ENCODE measurements at places on chromosomes 1 and 21.

GRCh38 chr1:7352364-7352763 is 418.7 kb upstream of the VAMP3 start:
- no peak overlapping the region for H3K27ac ChIP-seq
- no peaks in the 10 kb centered on the region for H3K36me3 ChIP-seq
- no peak overlapping the region for H3K4me3 ChIP-seq
- H3K27me3 ChIP-seq: peaks cover 10% of the 10 kb centered on the region
- DNase-seq: no peak

- no peak overlapping the region for H3K27ac ChIP-seq
- DNase-seq: no peak
- no peaks in the 10 kb centered on the region for H3K36me3 ChIP-seq
- no peak overlapping the region for H3K4me3 ChIP-seq
- H3K27me3 ChIP-seq: peaks cover 8% of the 10 kb centered on the region
- no peaks in the 10 kb centered on the region for H3K4me1 ChIP-seq
These were observed 65.6 kb downstream of the PCBP3 start for GRCh38 chr21:45709173-45709572.

DNA sequence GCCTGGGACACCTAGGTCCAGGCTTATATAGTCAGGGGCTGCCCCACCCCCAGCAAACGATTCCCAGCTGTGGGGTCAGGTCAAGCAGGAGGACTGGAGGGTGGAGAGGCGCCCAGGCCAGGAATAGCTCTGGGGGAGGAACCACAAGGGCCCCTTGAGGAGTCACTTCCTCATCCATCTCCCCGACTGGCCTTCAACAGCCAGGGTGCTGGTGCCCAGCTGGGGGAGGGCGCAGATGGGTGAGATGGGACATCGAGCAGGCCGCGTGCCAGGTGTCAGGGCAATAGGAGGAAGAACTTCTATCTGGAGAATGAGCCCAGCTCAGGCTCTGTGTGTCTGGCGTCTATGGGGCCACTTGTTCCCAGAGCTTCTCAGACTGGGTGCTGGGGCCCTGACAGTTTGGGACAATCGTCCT is 208 bp upstream of the MYBPH start:
- no peaks in the 10 kb centered on the region for H3K27me3 ChIP-seq
- no peak overlapping the region for H3K27ac ChIP-seq
- H3K36me3 ChIP-seq: no peaks in the 10 kb centered on the region
- no peaks in the 10 kb centered on the region for H3K4me1 ChIP-seq

- H3K27ac ChIP-seq: no peak overlapping the region
- no peak overlapping the region for H3K4me3 ChIP-seq
- no peaks in the 10 kb centered on the region for H3K36me3 ChIP-seq
- DNase-seq: no peak
- no peaks in the 10 kb centered on the region for H3K27me3 ChIP-seq
These were observed 9.0 kb upstream of the FAM131C start for GRCh38 chr1:16082283-16083038.

GRCh38 chr21:44057960-44058651 is 46.0 kb downstream of the TRAPPC10 start:
- H3K27ac ChIP-seq: peak overlapping the region; percentile 56
- no peak for DNase-seq
- no peak overlapping the region for H3K4me3 ChIP-seq
- peaks cover 31% of the 10 kb centered on the region for H3K4me1 ChIP-seq
- no peaks in the 10 kb centered on the region for H3K27me3 ChIP-seq

DNA sequence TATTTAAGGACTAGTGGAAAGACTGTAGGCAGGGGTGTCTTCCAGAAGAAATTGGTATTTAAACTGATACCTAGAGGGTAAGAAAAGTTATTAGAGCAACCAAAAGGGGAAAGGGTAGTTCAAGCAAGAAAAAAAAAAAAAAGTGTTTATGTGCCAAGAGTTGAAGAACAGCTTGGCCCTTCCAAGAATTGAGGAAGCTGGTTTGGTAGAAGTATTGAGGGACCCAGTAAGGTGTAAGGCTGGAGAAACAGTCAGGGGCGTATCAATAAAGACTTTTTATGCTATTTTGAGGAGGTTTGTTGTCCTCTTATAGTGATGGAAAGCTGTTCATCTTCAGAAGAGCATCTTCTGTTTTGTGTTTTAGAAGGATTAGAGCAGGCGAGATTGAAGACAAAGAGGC is 108.3 kb downstream of the PTPRC start:
- no peak overlapping the region for H3K27ac ChIP-seq
- no peaks in the 10 kb centered on the region for H3K27me3 ChIP-seq

DNA sequence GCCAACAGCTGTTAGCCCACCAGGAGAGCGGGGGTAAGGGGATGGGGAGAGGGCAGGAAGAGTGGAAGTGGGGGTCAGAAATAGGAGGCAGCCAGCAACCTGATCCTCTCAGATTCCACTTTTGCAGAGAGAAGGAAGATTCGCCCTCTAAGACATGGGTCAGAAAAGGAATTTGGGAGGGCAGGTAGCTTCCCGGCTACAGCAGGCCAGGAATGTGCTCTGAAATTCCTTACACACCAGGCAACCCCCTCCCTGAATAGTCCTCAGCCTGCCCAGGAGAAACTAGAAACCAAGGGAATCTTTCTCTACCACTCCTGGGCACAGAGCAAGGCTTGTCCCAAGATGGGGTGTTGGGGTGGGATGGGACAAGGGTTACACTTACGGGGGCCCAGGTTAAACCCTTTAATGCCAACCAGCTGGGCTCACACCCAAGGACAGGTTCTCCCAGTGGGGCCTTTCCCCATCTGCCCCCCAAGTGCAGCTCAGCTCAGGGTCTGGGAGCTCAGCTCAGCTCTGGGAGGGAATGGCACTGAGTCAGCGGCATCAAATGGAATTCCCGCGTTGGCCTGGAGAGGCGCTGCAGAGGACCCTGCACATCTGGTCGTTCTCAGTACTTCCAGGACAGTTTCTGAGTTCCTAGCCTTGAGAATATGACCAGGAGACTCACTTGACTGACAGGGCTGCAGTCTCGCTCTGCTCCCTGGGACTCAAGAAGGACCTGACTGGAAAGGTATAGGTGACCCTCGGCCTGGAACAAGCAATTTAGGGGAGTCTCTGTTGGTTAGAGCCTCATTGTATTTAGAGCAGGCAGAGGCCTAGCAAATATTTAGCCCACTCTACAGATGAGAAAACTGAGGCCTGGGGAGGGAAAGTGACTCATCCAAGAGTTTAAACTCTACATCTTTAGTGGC is 761 bp downstream of the TNNT2 start:
- DNase-seq: no peak
- no peaks in the 10 kb centered on the region for H3K36me3 ChIP-seq
- H3K27me3 ChIP-seq: peaks cover 6% of the 10 kb centered on the region
- H3K27ac ChIP-seq: no peak overlapping the region

- H3K4me1 ChIP-seq: peaks cover 11% of the 10 kb centered on the region
- H3K27ac ChIP-seq: no peak overlapping the region
- H3K27me3 ChIP-seq: peaks cover 9% of the 10 kb centered on the region
- no peak overlapping the region for H3K4me3 ChIP-seq
These were observed 27.4 kb upstream of the CTPS1 start for GRCh38 chr1:40951943-40952743.
